ENCODE measurements at places on chromosomes 3 and 15.

- peak; percentile 57 for DNase-seq
Measured at GRCh38 chr3:108406661-108407206, 103.7 kb downstream of the MYH15 start.

DNA sequence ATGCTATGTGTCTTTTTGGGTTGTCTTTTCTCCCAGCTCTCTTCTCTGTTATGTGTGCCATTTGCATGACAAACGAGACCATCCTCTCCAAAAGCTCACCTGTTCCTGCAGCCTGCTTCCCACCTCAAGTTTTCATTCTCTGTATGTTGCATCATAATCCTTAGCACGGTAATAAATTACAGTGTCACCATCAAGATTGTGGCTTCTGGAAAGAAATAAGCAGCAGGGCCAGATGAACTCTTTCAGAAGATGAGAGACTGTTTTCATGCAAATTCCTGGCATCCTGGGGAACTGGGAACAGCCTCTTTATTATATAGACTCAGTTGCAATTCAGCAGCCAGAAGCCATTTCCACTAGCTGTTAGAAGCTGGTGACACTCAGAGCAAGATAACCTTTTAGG, 436.7 kb downstream of the EPHB1 start:
- no peak for DNase-seq

DNA sequence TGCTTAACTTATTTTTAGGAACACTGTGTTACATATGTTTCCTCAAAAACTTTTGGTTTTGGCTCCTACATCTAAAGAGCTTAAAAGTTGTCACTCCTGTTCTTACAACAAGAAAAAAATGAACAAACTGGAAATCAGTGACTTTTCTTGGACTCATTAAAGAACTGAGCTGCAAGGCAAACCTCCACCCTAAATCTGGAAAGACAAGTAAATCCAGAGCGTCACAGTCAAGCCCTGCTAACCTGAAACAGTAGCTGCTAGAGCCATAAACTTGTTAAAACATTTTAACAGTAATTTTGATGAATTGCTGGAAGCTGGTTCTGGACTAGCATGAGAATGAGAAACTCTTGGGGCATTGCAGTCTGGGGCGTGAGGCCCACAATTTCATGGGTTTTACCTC, 350.5 kb upstream of the COL8A1 start:
- DNase-seq = no peak

DNA sequence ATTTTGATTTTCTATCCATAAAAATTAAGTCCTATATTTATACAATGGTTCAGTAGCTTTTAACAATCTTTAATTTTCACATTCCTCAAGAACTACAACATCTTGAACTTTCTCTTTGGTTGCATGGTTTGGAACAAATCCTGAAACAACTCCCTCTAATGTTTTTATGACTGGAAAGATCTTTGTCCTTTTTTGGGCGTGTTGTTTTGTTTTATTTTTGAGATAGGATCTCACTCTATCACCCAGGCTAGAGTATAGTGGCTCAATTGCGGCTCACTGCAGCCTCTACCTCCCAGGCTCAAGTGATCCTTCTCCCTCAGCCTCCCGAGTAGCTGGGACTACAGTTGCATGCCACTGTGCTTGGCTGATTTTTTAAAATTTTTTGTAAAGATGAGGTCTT, 4.0 kb downstream of the STX19 start:
- no peak for DNase-seq

GRCh38 chr15:70507772-70508371, 255.5 kb downstream of the UACA start:
- peak; percentile 66 for DNase-seq

- DNase-seq = no peak
Measured at GRCh38 chr15:38376081-38376480, 77.8 kb upstream of the FAM98B start.

- peak; percentile 78 for DNase-seq
Measured at GRCh38 chr15:83010709-83011270, 649 bp downstream of the C15orf40 start.

- no peak for DNase-seq
Measured at GRCh38 chr15:60704129-60704528, 225.2 kb upstream of the ICE2 start.

DNA sequence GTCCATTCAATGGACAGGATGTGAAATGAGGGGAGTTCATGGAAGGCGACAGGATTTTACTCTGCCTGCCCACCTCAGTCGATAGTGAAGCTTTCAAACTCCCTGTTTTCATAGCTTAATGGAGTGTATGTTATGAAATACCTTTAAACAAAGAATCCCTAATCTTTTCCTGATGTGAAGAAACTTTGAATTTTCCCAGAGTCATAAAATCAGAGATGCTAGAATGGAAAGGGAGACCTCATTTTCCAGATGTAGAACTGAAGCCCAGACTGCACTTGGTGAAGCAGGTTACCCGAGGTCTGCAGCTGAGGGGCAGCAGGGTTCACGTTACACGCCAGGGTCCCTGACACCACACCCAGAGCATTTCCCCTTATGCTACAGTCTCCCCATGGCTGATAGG, 34.7 kb upstream of the LACTB start:
- DNase-seq = no peak

DNA sequence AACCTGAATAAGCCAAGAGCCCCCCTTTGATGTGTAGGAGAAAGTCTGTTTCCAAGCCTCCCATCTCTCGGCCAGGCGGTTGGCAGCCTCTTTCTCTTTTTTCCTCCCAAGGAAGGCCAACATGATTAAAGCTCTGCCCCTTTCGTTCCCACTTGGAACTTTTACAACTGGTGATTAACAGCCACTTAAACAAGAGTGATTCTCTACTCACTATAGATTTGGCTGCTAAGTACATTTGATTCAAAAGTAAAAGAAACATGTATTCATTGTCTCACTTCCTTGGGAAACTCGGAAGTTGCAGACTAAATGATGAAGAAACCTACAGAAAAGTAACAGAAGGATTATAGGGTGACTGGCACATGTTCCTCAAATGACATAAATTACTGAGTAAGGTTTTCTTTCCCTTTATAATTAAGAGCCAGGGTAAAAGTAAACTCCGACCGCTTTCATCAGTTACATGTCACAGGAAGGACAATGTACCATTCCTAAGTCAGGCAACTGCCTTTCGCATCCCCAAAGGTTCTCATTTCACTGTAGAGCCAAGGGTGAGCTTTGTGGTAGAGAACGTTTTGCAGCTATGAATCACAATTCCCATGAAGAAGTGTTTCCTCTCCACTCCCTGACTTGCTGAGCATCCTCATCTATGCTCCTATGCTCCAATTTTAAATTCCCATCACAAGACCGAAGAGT, 72.7 kb downstream of the MB21D2 start:
- DNase-seq = peak; percentile 68

GRCh38 chr3:12175137-12175593, 16.5 kb upstream of the TIMP4 start:
- peak; percentile 19 for DNase-seq

- no peak for DNase-seq
Measured at GRCh38 chr3:197345390-197345789, 47.0 kb upstream of the DLG1 start.

DNA sequence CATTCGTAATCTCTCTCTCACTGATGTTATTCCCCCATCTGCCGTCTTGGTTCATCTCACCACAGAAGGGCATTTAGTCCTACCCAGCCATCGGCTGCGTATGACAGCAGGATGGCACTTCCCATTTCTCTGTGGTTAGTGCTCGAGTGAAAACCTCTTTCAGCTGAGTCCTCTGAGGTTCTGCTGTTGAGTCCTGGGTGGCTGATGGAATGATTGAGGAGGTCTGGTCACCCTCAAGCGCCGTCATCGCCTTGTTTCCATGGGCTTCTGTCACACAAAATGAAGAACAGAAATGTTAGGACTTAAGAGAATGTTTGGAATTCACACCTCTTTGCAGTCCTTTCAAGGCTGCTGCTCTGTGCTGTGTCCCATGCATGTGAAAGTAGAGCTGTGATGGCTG, 9.4 kb upstream of the SACM1L start:
- no peak for DNase-seq

DNA sequence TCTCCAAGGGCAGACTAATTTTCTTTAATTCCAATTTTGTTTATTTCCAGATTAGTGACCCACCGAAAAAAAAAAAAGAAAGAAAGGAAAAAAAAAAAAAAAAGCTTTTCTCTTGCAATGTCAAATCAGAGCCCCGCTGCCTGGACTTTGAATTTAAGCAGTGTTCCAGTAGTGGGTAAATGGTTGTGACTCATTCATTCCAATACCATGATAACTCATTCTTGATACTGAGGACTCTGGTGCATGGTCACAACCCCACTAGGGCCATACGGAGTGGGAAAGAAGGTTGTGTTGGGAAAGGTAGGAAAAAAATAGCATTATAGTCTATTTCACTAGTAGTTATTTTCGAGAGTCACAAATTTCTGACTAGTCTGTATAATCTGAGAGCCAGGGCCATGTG, 59.1 kb upstream of the COL8A1 start:
- peak; percentile 84 for DNase-seq

DNA sequence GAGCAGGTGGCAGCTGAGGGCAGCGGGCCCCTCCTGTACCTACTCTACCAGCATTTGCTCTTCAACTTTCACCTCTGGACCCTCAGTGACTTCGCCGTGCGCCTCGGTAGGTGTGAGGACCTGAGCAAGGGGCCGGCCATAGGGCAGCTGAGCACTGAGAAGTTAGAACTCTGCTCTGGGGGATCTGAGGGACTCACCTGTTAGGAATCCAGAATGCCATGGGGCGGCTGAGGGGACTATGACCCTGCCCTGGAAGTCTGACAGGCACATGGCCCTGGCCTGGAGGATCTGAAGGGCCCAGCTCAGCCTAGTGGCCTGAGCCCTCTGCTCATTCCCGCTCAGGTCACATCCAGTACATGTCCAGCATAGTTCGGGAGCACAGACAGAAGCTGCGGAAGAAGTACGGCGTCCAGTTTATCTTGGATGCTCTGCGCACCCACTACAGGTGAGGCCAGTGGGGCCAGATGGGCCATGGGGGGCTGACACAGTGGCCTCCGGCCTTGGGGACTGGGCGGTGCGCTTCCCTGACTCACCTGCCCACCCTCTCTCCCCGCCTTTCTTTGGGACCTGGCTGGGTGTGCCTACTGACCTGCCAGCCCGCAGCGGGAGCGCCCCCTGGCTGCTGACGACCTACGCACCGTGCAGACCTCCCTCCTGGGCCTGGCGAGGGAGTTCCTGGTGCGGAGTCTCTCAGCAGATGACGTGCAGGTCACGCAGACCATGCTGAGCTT, 18.8 kb downstream of the NBEAL2 start:
- DNase-seq = peak; percentile 31

DNA sequence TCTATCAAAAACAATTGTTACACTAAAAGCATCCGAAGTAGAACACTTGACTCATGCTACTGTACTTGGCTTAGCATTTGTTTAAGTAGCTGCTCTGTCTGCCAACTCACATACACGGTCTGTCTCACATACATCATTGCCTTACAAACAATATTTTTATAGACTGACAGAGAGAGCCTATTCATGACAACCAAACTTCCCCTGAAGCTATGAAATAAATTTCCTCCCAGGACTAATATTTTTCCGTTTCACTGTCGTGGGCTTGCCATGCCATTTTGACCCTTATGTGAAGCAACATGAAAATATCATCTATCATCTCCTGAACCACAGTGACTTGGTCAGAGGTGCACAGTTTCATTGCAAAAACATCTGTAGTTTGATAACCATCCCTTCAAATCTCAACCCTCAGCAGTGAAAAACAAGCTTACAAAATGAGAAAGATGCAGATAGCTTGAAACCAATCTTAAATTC, 66.5 kb upstream of the PYGO1 start:
- DNase-seq = peak; percentile 36

GRCh38 chr3:190044974-190045373, 75.7 kb downstream of the P3H2 start:
- DNase-seq = no peak

DNA sequence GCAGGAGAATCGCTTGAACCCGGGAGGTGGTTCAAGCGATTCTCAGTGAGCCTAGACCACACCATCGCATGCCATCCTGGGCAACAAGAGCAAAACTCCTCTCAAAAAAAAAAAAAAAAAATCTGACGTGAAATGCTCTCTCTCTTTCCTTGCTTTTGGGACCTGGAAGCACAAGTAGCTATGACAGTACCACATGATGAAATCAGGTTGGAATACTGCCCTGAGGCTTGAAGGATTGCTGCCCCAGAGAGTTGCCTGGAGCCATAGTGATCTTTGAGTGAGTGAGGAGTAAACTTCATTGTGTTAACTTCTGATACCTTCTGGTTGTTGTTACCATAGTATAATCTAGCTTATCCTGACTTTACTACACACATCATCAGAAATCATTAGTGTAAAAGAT, 23.3 kb downstream of the AKAP13 start:
- DNase-seq = no peak

- no peak for DNase-seq
Measured at GRCh38 chr15:63892794-63893441, 59.2 kb upstream of the HERC1 start.

- no peak for DNase-seq
Measured at GRCh38 chr3:128408693-128409623, 57.7 kb downstream of the DNAJB8 start.

DNA sequence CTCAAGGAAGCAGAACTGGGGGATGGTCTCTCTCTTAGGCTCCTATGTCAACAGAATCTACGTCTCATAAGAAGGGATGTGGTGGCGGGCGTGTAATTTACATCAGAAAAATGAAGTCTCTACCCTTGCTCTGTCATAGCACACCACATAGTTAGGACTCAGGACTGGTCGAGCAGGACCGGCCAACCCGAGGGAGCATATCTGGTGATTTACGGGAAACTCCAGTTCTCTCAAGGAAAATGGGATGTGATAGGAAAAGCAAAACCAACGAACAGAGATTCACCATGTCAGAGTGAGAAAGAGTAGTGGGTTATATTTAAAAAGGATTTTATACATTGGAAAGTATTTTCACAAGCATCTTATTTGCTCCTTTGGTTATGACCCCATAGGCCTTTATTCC, 54.7 kb downstream of the IGF2BP2 start:
- DNase-seq = no peak

DNA sequence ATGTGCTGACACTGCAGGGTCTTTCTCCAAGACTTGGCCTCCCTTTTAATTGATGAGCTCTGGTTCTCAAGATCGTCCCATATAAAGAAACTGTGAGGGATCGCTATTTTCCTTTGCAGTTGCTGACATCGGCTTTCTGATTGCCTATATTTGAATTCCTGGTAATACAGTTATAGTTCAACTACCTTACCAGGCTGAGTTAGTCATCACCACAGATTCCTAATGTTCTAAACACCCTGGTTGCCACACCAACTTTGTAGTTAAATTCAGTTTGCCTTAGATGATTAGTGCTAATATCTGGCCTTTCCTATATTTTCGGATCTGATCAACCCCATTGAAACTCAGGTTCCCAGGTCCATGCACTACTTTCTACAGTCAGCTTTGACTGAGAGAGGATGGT, 125.0 kb downstream of the GMNC start:
- DNase-seq = no peak

GRCh38 chr15:59691194-59691805, 2.2 kb upstream of the BNIP2 start:
- peak; percentile 59 for DNase-seq

GRCh38 chr3:173109143-173109542, 31.9 kb downstream of the SPATA16 start:
- no peak for DNase-seq

DNA sequence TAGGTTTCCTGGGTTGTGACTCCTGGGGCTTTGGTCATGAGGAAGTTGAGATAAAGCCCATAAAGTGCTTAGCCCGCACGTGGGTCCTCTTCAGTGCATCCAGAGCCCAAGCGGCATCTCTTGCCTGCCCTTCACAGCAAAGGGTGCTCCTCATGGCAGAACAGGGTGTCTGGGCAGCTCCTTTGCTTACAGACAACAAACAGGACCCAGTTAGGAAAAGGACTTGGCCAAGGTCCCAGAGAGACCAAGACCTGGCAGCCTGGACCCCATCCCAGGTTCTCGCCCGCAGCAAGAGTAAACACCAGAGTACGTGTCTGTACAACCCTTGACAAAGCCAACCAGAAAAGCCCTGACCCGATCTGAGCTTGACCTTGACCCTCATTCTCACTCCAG, 27.0 kb downstream of the ALS2CL start:
- DNase-seq = no peak

Measured in brain microvascular endothelial cell (primary cell).